ENCODE measurements at places on chromosomes 7 and 10.

GRCh38 chr10:95266674-95267095, 24.1 kb downstream of the PDLIM1 start:
- no peak for DNase-seq

- DNase-seq, result peak; percentile 60
These were observed 1.2 kb downstream of the MACROH2A2 start for GRCh38 chr10:70053841-70054288.

DNA sequence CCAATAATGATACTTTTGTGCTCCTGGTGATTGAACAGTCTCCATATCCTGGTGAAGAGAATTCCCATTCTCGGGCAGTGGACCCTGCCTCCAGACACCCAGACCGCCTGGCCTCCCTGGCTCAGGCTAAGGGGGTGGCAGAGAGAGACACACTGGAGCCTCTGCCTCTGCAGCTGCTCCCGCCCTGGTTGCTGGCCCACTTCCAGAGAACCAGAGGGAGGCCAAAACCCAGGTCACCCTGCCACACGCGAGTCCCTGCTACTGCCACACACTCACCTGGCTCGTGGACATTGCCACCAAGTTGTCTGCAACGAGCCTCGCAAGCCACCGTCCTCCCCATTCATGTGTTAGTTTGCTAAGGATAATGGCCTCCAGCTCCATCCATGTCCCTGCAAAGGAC, 221.8 kb downstream of the HPSE2 start:
- DNase-seq, result no peak

- DNase-seq, result no peak
These were observed 93.1 kb downstream of the JCAD start for GRCh38 chr10:29966269-29966668.

DNA sequence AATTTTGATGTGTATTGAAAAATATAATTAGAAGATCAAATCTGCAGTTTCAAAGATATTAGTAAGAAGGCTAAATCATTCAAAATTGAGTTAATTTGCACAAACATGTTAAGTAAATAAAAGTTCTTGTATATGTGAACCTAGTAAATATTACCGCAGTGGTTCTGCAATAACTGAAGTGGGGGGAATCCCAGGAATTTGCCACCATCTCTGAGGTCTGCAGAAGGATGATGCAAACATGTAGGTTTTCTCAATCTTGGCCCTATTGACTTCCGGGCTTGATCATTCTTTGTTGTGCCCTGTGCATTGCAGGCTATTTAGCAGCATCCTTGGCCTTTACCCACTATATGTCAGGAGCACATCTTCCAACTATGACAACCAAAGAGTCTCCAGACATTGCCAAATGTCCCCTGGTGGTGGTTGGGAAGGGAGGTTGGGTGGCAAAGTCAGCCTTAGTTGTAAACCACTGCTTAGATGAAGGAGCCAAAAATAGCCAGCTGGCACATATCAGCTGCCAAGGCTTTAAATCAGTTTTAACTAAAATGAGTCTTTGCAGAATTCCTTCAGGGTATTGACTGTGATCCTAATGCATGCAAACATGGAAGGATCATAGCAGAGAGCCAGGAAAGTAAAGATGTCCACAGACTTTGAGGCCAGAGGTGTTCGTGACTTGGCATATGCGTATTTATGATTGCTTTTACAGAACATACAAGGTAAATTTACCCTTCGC, 146.3 kb downstream of the TRIL start:
- DNase-seq, result no peak
